ENCODE measurements at places on chromosomes 5 and 9.
A peak's percentile ranks its signal among the peaks of the same experiment; 100 is the strongest.

DNA sequence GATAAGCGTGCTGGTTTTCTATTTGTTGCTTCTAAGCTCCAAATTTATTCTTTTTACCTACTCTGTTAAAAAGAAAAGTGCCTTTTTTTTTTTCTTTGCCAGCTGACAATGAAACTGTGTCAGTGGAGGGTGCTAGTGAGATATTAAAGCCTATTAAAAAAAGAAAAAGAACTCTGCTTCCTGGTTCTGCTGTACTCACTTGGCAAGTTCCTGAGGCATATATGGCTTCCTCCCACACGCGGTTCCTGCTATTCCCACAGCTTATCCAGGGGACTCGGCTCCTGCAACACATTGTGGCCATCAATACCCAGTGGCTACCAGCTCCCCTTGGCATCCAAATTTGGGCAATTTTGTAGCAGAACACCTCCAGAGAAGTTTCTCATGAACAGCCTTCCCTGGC, 1977.7 kb upstream of the CDH9 start:
- no peak for ATAC-seq

GRCh38 chr5:161086461-161086860, 234.4 kb upstream of the ATP10B start:
- no peak for ATAC-seq

GRCh38 chr9:122070728-122071515, 22.2 kb downstream of the TTLL11 start:
- no peak for ATAC-seq

DNA sequence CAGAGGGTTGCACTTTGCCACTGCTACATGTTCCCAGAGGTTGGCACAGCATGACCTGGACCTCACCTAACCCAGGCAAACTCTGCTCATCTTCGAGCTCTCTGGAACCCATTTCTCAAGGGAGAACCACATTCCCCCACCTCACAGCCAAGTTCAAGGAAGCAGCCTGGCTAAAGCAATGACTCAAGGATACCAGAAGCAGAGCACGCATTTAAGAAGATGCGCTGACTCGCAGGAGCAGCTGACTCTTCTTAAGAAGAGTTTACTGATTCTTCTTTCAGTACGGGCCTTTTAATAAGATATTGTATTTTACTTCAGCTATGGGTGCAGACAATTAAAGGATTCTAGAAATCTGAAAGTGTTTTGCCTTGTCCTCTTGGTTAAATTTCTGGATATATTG, 4.1 kb upstream of the SEMA5A start:
- no peak for ATAC-seq

GRCh38 chr9:137199411-137200121, 975 bp downstream of the TPRN start:
- ATAC-seq: no peak

DNA sequence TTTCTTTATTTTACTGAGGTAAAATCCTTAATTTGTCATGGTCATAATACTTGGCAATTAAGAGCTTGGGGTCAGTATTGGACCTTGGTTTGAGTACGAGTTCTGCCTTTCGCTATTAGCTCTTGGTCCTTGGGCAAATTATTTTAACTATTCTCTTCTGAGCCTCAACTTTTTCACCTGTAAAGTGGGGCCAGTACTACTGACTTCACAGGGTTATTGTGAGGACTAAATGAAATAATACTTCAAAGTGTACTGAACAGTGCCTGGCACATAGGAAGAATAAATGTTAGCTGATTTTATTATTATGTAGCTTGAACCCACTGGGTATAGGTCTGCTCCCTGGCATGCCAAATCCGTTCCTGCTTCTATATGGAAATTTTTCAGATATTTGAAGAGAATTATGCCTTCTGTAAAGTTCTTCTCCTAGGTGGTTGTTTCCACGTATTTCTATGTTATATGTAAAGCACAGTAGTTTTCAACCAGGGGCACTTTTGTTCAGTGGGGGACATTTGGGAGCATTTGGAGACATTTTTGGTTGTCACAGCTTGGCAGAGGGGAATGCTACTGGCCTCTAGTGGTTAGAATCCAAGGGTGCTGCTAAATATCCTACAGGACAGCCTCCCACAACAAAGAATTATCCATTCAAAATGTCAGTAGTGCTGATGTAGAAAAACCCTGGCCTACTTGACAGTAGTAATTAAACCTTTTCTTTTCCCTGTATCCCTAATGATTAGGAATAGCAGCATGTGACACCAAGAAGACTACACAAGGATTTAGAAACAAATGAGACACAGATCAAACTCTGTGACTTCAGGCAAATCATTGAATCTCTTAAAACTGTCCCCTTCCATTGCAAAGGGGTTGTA, 4.5 kb downstream of the RCL1 start:
- ATAC-seq: no peak

DNA sequence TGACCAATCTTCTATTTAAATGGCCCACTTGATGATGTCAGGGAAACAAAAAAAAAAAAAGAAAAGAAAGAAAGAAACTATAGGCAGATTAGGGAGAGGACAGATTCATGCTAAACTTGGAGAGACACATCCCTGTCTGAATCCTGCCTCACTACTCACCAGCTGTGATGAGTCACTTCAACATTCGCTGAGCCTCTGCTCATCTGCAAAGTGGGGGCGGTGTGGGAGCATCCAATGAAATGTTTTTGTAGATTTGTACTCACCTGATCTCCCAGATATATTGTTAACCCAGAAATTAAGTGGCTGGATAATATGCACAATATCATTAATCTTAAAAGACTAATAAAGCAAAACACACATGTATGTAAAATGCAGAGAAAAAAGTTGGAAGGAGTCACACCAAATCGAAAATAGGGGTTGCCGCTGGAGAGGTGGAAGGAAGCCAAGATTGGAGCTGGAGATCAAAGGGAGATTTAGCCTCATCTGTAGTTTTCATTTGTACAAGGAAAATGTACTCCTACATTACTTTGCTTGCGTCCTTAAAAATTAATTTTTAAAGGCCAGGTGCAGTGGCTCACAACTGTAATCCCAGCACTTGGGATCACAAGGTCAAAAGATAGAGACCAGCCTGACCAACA, 17.0 kb upstream of the ERGIC1 start:
- peak; percentile 98 for ATAC-seq

DNA sequence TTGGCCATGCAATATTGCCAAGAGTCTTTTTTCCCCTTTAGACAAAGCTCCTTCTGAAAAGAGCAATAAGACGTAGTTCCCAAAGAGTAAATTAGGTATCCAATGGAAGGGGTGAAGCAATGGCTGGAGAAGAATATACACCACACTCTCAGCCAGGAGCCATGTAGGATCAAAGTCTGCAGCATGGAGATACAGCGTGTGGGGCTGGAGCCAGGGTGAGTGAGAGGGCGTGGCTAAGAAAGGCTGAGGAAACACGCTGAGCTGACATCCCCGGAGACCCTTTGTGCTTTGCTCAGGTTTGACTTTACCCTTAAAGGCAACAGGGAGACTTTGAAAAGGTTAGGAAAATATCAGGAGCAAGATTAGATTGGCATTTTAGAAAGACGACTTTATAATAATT, 87.1 kb upstream of the ELL2 start:
- ATAC-seq: no peak

- no peak for ATAC-seq
Observed at GRCh38 chr5:55140908-55141665, 18.9 kb upstream of the GPX8 start.

DNA sequence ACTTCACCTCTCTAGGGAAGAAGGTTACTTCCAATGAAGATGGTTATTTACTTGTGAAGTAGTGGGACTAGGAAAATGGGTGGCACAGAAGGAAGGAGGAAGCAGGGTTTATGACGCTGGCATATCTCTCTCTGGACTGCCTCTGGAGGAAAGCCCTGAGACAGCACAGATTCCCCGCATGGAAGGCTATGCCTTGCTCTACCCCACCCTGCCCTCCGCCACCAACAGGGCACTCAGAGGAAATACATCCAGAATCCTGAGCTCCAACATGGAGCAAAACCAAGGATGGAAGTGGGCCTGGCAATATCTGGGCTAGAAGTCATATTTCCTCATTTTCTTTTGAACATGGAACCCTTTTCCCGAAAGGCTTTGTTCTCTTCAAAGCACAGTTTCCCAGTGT, 346.9 kb downstream of the ZSWIM6 start:
- peak; percentile 63 for ATAC-seq

DNA sequence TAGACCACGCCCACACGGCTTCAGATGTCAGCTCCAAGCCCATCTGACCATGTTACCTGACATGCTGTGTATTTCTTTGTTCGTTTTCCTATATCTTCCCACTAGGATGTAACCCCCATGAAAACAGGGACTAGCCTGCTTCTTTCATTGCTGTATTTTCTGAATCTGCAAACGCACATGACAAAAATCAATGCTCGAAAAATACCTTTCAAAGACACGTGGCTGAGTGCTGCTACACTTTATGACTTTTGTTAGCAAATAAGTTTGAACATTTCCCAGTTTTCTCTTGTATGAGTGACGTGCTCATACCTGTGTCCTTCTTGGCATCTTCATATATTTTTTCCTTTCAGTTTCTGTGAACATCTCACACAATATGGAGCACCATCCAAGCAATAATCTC, 181.3 kb upstream of the IRX1 start:
- no peak for ATAC-seq

GRCh38 chr5:6825678-6826244, 112.5 kb downstream of the TENT4A start:
- ATAC-seq: no peak

DNA sequence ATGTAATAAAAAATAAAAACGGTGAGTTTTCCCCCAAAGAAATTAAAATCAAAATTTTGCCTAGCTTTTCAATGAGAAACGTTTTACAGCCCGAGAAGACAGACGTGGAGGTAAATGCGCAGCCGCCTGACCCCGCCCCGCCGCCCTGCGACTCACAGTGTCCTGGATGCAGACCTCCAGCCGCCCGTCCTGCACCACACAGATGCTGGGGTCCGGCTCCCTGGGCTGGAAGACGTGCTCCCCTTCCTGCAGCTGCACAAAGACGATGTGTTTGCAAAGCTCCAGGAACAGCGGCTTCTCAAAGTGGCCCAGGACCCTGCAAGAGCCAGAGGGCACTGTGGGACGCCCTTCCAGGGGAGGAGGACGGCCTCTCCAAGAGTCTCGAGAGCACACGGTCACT, 7.7 kb downstream of the PNPLA7 start:
- no peak for ATAC-seq

GRCh38 chr5:179212870-179213269, 132.4 kb downstream of the ADAMTS2 start:
- no peak for ATAC-seq

- no peak for ATAC-seq
Observed at GRCh38 chr5:136516637-136517036, 151.3 kb upstream of the TRPC7 start.

DNA sequence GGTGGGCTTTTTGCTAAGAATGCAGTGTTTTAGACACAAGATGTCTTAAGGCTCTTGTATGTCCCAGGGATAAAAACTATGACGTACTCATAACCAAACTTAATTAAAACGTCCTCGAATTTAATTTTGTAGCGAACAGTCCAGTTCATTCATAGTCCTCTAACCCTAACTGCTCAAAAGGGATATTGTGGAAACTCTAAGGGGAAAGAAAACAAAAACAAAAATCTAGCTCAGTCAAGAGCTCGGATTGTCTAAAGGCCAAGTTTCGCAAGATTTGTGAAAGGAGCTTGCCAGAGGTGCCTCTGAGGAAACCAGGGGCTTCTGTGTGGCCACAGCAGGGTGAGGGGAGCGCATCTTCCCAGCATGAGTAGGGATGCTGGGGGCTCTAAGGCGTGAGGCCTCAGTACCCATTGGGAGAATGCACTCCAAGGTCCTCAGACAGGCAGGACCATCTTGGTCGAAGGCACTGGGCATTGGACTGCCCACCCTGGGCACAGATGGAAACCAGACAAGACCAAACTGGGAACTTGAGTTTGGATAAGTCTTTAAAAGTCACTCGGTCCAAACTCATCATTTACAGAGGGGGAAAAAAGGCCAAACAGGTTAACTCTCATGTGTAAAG, 71.8 kb downstream of the PRRT1B start:
- ATAC-seq: no peak

DNA sequence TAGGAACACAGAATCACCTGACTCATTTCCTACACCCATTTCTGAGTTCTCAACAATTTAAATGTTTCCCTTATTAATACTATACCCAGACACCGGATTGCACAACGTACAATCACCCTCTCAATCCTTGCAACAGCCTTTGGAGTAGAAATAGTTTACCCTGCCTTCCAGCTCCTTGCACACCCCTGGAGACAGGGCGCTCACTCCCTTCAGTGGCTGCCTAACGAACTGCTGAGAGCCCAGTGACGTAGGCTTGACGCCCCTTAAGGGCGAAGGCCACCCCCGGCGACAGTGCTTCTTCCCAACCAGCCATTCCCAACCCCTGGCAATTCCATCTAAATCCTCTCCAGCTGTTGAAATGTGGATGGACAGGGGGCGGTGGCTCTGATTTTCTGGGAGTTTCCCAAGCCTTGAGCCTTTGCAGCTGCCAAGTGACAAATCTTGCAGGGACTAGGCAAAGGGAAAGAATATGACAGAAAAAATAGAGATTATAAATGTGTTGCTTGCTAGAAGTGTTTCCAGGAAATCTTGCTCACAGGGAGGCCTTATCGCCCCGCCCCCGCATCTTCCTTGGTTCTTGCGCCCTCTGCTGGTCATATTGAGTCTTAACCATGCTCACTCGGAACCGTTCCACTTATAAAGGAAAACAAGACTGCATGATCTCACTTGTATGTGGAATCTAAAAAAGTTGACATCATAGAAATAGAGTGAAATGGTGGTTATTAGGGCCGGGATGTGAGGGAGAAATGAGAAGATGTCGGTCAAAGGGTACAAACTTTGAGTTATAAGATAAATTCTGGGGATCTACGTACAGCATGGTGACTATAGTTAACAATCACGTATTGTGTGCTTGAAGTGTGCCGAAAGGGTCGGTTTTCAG, 7.6 kb upstream of the BARX1 start:
- peak; percentile 86 for ATAC-seq

Measured in SK-N-SH treated with all-trans-retinoic acid at 6 μM for 48 hours (cell line).